ENCODE measurements at places on chromosomes 7 and 10.

- peak; percentile 85 for DNase-seq
Observed at GRCh38 chr10:114821293-114821914, at the start of gene FHIP2A. Gene FHIP2A, plus strand, starts transcription at chr10:114821780. Its CDS starts 299 bp downstream, at chr10:114822079.

DNA sequence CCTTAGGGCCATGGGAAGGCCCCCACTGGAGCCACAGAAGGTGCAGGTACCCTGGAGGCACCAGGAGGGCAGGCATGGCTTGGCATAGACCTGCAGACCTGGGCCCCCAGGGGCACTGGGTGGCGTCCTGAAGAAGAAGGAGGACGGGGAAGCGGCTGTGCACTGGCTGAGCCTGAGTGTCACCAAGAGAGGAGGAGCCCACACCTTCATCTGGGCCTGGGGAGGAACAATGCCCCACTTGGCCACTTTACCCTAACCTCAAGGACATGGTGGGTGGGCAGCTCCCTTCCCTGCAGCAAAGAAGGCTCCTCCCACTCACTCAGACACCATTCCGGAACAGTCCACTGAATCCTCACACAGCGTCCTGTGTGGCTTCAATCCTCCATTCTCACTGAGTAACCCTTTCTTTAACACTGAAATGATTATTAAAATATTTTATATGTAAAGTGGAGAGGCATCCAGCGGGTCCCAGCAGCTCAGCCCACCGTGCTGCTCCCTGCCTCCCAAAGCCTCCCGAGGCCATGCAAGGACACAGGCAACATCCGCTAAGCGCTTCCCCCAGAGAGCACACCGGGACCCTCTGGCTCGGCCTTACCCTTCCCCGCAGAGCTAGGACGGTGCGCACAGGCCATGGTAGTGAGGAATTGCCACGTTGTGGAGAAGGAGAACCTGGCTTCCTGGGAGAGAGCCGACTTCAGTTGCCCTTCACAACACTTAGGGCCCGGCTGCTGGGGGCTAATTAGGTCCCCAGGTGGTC lies 516.7 kb upstream of the MGMT start:
- DNase-seq = no peak

GRCh38 chr10:79348640-79348988 lies 1.3 kb downstream of the PPIF start:
- no peak for DNase-seq

DNA sequence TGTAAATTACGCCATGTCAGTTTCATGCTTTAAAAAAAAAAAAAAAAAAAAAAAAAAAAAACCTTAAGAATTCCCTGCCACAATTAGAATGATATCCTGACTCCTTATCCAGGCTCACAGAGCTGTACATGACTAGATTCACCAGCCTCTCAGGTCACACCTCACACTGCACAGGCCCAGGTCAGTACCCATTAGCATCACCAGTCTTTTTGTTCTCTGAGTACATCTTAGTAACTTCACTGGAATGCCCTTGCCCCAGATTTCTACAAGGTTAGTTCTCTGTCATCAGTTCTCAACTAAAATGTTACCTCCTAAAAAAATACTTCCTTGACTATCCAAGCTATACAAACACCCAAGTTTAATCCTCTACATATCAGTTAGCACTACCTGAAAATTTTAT lies 211.0 kb downstream of the LRRN3 start:
- DNase-seq = no peak

DNA sequence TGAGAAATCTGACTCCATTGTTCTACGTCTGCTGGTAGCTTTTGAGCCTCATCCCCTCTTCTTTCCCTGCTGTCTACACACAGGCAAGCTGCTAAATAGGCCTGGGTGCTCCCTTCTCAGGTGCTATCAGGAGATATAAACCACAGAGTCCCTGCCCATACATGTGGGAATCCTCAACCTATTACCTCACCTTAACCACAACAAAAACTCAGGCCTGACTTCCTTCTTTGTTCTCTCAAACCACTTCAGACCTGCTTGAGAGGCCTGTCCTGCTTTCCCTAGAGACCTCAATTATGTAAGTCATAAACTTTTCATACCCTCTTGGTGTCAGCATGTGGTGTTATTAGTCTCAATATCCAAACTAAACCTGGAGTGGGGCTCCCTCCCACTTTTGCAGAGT lies 75.0 kb upstream of the MAGI2 start:
- DNase-seq = peak; percentile 85

GRCh38 chr10:78925275-78925674 lies 143.5 kb upstream of the ZMIZ1 start:
- no peak for DNase-seq

DNA sequence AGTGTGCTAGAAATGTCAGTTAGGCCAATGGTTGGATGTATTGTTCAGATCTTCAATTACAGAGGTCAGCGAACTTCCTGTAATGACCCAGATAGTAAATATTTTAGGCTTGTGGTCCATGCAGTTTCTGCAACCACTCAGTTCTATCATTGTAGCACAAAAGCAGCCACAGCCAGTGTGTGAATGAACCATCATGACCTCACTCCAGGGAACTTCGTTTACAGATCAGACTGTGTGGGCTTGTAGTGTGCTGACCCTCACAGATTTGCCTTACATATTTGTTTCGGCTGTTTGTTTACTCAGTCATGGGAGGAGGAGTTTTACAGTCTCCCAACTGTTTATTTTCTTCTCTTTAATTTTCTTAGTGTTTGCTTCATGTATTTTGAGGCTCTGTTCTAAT lies 55.4 kb downstream of the LANCL2 start:
- no peak for DNase-seq

DNA sequence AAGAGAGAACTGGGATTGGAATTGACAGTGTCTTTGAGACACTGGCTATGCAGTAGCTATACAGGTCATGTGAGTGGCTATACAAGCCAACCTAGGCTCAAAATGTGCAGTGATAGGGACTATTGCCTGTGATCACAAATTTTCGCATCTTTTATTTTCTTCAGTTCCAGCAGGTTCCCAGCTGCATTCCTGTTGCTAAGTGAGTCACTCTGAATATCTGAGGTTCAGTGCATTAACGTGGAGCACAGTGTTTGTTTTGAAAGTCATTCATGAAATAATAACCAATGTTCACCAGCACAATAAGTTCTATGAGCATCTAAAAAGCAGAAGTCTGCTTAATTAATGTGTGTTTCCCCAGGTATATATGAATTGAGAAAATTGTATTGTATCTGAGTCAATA lies 1236.0 kb upstream of the CELF2 start:
- no peak for DNase-seq

GRCh38 chr7:106566672-106567071 lies 94.3 kb downstream of the CCDC71L start:
- no peak for DNase-seq

- no peak for DNase-seq
Observed at GRCh38 chr10:76733441-76733936, 904.1 kb downstream of the KCNMA1 start.

- no peak for DNase-seq
Observed at GRCh38 chr7:21367081-21367480, 60.8 kb upstream of the SP4 start.

DNA sequence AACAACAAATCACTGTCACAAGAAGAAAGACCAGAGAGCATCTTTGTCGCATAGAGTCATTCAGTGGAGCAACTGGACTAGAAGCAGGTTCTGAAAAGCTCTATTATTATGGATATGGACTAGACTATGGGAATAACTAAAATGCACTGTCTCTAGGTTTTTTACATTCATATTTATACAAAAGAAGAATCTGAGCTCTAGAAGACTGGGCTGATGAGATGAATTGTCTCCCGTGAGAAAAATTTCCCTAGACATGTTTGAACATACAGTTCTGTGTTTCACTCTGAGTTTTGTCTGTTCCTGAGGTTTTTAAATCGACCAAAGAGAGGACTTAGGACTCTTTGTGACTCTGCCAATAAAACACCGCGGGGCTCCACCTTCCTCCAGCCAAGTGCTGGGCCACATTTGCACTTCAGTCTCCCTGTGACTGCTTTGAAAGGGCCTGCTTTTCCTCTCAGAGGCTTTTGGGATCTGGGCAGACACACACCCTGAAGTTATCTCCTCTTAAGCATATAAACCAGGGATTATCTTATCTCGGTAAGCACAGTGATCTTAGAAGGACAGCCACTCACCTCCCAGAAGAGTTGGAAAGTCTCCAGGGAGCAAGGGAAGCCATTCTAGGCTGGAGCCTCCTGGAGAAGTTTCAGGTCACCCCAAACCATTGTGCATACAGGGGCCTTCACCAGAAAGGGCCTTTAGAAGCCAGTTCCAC lies 101.0 kb upstream of the JCAD start:
- DNase-seq = peak; percentile 81

- no peak for DNase-seq
Observed at GRCh38 chr7:44180631-44181030, 8.6 kb downstream of the GCK start.

DNA sequence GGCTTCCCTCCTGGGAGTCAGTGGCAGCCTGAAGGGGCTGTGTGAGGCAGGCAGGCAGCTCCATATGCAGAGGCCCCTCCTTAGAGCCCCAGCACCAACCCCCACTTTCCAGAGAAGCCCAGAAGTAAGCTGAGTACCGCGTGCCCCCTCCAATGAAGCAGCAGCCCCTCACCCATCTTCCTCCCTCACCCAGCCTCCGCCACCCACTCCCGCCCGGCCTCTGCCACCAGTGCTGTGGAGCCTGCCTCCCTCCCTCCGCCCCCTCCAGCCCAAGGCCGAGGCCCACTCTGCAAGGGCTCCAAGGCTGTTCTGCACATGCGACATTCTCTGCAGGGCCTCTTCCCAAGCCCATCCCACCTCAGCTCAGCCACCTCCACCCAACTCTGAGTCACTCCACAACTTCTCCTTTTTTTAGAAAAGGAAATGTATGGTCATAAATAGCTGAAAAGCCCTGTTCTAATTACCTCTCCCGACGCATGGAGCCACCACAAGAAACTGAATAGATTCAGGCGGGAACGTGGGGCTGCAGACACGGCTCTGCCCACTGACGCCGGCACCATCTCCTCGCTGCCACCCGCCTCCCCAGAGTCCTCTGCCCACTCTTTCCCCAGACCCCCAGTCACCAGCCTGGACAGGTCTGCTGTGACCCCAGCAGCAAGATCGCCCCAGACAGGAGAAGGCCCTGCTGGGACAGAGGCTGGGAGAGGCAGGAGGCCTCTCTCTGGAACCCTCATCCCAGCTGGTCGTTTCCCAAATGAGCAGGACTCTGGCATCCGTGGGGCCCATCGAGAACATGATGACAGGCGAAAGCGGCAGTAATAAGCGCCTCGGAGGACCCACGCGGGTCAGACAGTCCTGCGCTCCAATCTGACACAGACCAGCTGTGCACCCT lies 213.9 kb downstream of the MAD1L1 start:
- peak; percentile 63 for DNase-seq

GRCh38 chr7:156652886-156653568 lies 12.5 kb downstream of the RNF32 start:
- DNase-seq = no peak

GRCh38 chr10:77296534-77297392 lies 340.8 kb downstream of the KCNMA1 start:
- DNase-seq = no peak

Measured in islet precursor cell (in vitro differentiated cells).